ENCODE measurements at places on chromosomes 1 and 21.

DNA sequence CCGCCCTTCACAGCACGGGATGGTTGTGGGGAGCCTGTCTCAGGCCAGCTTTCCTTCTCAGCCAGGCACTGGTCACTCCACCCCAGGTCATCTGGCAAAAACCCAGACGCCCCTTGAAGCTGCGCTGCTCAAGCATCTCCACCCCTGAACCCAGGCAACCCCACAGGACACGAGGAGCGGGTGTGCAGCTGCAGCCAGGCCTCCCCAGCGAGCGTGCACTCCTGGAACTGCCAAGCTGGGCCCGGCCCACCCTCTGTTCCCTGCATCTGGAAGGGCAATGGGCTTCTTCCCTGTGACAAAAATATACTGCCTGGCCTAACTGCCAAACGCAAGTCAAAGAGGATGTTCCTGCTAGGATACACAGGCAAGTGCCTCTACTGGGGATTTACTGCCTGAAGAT lies 39.7 kb downstream of the SLC66A1 start:
- no peak for DNase-seq

DNA sequence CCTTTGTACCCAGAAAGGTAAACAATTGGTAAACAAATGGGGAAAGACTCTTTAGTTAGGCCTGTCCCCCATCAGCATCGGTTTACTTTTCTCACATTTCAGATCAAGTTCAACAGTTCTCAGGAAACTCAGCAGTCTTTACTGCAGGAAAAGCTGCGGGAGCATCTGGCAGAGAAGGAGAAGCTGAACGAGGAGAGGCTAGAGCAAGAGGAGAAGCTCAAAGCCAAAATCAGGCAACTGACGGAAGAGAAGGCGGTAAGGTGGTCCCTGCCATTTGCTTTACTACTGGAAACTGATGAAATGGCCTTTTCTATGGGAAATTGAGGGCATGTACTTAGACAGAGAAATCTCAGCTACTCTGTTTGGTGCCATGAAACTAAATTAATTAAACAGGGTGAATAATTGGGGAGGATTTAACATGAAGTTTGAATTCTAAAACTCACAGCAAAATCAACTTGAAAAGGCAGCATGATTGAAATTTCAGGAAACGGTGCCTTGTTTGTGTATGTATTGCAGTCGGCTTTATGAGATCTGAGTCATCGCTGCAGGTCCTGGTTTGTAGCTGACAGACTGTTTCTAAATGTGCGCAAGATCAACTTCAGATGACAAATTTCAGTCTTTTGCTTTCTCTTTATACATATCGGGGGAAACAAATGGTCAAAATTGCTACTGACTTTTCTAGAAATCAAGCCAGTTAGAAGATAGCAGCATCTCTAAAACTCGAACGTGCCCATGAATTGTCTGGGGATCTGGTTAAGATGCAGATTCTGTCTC lies 67.9 kb upstream of the EFHD2 start:
- no peak for DNase-seq

DNA sequence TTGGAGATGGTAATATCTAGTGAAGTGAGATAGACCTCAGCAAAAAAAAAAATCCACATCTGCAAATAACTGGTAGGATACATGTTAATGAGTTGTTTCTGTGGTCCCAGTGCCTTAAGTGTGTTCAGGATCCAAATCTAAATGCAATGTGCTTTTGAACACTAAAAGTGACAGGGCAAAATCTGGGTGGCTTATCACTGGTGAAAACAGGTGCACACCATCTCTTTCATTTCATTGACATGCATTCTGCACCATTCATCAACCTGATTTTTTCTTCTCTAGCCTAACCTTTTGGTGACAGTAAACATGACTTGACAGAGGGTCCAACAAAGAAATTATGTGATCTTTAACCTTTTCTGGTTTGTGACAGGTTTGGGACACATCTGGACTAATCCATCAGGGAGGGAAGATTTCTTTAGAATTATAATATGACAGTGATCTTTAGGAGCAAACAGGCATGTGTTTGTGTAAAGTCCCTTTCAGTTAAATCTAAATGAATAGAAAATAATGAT lies 201.6 kb upstream of the NEGR1 start:
- DNase-seq: no peak

- DNase-seq: no peak
Measured at GRCh38 chr21:42423197-42423675, 19.5 kb downstream of the UBASH3A start.

- no peak for DNase-seq
Measured at GRCh38 chr1:234400773-234401172, 27.5 kb downstream of the COA6 start.

DNA sequence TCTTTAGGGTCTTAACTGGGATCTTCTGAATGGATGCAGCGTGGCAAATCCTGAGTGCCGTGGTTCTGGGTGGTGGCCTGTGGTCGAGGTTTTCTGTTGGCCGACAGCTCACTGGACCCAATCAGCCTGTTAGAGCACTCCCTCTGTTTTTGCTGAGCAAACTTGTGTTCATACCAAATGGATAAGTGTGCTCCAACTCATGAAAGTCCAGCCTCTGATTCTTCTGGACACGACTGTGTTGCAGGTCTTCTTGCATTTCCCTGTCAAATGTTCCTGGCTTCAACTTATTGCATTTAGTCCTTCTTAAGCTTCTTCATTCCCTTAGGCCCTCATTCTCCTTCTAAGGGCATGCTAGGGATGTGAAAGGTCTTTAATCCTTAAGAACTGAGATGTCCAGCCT lies 63.7 kb downstream of the AJAP1 start:
- no peak for DNase-seq

GRCh38 chr1:9362488-9362887 lies 69.8 kb downstream of the SPSB1 start:
- no peak for DNase-seq

- no peak for DNase-seq
Measured at GRCh38 chr1:168477792-168478191, 66.0 kb downstream of the XCL2 start.

GRCh38 chr1:26158908-26159742 lies at the start of gene FAM110D:
Gene FAM110D, plus strand, starts transcription at chr1:26159079. Its CDS starts 2,213 bp downstream, at chr1:26161292.
- no peak for DNase-seq

GRCh38 chr1:30106125-30106524 lies 617.3 kb downstream of the MATN1 start:
- DNase-seq: no peak

GRCh38 chr1:31944205-31945089 lies 6.3 kb upstream of the PTP4A2 start:
- peak; percentile 55 for DNase-seq

- DNase-seq: no peak
Measured at GRCh38 chr1:35899941-35900340, 16.9 kb downstream of the AGO1 start.

GRCh38 chr1:83692524-83693381 lies 306.2 kb downstream of the TTLL7 start:
- DNase-seq: no peak

DNA sequence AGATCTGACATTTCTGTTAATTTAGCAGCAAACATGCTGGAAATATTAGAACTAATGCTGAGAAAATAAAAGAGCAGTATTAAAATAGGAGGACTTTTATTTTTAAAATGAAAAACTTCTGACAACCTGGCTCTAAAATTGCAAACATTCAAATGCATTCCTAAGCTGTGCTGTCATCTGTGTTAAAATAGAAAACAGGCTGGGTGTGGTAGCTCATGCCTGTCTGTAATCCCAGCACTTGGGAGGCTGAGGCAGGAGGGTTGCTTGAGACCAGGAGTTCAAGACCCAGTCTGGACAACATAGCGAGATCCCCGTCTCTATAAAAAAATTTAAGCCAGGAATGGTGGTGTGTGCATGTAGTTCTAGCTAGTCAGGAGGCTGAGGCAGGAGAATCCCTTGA lies 44.6 kb downstream of the MIGA1 start:
- DNase-seq: no peak
